ENCODE measurements at places on chromosomes 7 and 10. TPM values are rescaled to one million over a fixed set of nuclear protein-coding genes. Genes with fewer than 3 reads are reported as not detected.

The VPS37D gene
- 2.9 TPM for total RNA-seq

The MCU gene
- 36.9 TPM for total RNA-seq

The CAV2 gene
- 114 TPM for total RNA-seq

The SFTPA1 gene
- total RNA-seq = not detected
